Pancreas (tissue), 10 donors: ENCODE measurements at places on chromosomes 3 and 15.
A peak's percentile ranks its signal among the peaks of the same experiment; 100 is the strongest.

DNA sequence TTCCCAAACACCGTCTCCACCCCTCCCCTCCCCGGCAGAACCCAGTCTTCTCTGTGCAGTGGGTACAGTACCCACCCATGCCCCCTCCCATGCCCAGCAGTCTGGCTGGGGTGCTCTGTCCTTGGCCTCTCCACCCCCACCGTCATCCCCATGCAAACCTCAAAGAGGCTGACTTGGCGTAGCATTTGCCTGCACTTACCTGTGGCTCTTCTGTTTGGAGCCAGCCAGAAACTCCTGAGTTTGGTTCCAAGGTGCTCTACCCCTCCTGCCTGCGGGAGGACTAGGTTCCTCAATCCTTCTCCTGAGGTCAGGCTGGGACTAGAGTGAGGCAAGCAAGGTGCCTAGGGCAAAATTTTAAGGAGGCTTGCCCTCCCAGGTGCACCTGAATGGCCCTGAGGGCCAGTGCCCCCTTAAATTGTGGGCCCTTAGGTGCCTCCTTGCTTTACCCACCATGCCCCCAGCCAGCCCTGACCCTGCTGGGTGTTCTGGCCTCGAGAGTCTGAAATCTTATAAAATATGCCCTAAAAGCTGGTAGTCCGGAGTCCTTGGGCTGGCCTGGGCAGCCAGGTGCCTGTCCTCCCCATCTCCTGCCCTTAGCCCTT, 47.1 kb upstream of the C15orf39 start:
- no peak for DNase-seq

GRCh38 chr15:70486451-70487386, 276.6 kb downstream of the UACA start:
- DNase-seq: no peak

- no peak for DNase-seq
Observed at GRCh38 chr3:171088496-171088895, 62.0 kb upstream of the SLC2A2 start.

DNA sequence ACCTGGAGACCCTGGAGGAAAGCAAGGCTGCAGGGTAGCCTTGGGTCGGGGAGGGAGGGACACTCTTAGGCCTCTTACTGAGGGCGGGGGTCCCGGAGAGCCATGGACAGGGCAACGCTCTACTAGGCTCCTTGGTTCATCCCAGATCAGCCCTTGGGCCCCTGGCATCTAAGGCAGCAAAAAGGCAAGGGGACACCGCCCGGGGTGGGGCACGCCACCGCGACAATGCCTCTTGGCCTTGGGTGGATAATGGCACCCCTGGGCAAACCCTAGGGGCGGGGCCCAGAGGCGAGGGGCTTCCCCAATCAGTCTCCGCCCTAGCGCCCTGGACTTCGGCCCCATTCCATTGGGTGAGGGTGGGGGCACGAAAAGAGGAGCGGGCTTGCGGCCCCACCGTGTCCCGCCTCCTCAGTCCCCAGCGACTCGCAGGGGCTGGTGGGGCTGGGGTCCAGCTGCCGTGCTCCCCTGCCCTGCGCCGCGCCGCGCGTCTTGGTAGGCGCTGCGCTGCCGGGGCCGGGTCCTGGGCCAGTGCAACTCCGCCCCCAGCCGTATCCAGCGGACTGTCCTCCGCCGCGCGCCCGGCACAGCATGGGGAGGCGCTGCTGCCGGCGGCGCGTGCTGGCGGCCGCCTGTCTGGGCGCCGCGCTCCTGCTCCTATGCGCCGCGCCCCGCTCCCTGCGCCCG, at the start of gene CHST13:
TSS of gene CHST13 (plus strand) at position 411 of the 684 bp plus-strand sequence. CDS start at position 589, 178 bp downstream.
- peak; percentile 55 for DNase-seq

- no peak for DNase-seq
Observed at GRCh38 chr3:151084893-151085226, 604 bp upstream of the MED12L start.

DNA sequence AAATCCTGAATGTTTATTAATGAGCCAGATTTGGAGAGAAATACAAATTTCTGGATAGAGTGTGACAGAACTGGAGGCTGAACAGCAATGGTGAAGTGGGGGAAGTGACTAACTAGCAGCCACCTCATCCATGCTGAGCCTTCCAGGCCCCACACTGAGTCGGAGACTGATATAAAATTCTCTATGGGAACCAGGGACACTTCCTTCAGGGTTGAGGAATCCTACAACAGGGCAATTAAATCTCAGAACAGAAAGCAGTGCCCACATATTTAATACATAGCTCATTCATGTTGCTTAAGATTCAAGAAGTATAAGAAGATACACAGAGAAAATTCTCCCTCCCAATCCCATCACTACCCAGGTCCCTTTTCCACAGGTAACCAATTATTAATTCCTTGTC, 49.3 kb downstream of the HACD2 start:
- no peak for DNase-seq

DNA sequence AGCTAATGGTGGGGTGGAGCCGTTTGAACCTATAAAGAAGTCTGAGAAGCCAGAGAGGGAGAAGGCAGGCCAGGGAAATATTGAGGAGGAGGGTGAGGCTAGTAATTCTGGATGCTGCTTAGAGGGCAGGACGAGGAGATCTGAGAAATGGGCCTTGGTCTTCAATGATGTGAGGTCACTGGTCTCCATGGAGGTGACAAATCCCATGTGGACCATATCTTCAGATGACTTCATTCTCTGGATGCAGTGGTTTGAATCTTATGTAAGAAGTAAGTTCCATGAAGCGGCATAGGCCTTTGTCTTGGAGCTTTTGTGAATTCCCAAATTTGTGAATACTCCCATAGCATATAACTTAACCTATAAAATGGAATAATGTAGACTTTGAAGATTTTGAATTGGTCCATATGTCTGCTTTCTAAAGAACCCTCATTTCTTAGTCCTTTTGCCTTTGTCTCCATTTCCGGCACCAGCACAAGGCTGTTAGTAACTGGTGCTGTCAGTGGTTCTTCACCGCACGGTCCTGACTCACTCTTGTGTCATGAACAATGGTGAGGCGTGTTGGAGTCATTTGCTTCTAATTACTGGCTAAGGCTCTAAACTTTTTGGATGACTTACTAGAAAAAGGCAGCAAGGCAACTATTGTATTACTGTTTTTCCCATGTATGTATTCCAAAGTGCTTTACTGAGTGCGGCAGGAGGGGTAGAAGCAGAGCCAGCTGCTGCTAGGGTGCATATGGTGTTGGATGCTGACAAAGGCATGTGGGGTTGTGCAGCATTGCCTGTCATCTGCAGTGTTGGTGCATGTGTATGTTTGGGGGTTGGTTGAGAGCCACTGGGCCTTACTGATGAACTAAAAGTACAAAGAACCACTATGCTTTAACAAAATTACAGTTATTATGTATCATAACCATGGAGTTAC, 279.3 kb upstream of the C2CD4B start:
- no peak for DNase-seq

GRCh38 chr3:37386627-37387230, 212.3 kb upstream of the LRRFIP2 start:
- DNase-seq: no peak

DNA sequence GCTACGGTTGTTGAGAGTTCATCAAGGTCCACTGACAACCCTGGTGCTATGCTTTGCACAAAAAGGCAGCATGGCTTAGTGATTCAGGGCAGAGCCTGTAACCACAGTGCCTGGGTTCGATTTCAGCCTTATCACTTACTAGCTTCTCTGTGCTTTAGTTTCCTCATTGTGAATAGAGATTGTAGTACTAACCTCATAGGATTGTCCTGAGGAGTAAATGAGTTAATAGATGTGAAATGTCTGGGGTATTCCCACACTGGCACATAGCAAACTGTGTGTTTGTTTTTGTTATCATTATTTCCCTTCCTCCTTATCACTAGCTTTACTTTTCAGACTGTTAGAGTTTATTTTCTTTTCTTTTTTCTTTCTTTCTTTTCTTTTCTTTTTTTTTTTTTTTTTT, 16.3 kb downstream of the CRTAP start:
- DNase-seq: no peak

DNA sequence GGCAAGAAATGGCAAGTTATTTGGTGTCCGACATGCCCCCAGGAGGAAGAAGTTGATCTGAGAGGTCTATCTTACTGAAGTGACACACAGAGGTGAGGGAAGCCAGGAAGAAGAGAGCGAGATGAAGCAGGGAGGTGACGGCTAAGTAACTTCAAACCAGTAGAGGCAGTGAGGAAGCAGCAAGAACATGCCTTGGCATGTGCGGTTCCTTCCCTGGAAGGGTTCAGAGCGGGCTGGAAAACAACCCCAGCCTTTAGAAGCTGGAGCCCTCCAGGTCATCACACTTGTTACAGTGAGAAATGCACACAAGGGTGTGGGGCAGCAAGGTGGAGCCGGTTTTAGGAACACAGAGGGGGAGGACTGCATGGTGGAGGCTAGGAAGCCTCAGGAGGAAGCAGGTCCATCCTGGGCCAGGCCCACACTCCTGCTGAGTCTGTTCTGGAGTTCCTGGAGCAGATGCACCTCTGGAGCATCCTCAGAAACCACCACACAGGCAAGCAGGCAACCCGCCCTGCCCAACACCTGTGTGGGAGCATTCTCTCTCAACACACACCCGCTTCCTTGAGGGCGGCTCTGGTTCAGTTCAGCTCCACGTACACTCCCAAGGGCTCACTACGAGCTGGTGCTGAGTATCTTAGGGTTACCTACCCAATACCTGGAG, 47.1 kb downstream of the POC1A start:
- no peak for DNase-seq

GRCh38 chr15:40427188-40427587, 13.6 kb upstream of the BAHD1 start:
- no peak for DNase-seq

- peak; percentile 52 for DNase-seq
Observed at GRCh38 chr3:169264711-169265110, 398.8 kb downstream of the MECOM start.

DNA sequence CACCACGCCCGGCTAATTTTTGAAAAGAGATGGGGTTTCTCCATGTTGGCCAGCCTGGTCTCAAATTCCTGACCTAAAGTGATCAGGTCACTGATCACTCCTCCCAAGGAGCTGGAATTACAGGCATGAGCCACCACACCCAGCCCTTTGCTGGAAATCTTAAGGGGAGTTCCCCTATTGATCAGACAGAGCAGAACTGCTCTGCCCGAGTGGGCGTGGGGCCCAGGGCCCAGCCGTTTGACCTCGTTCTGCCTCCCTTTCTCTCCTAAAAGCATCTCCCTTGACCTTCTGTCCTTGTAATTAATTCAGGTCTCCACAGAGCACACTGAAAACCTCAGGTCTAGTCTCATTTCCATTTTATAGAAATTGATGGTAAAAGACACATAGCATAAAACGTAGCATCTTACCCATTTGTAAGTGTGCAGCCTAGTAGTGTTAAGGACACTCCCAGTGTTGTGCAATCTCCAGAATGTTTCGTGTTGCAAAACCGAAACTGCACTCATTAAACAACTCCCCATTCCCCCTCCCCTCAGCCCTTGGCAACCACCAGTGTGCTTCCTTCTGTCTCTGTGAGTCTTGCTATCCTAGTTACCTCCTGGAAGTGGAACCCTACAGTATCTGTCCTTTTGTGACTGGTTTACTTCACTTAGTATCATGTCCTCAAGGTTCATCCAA, 89.3 kb downstream of the SLCO3A1 start:
- peak; percentile 59 for DNase-seq

- no peak for DNase-seq
Observed at GRCh38 chr15:68994149-68994548, 20.3 kb upstream of the NOX5 start.

- DNase-seq: no peak
Observed at GRCh38 chr3:183354325-183354831, 74.0 kb downstream of the MCF2L2 start.

- no peak for DNase-seq
Observed at GRCh38 chr3:15815696-15816095, 17.9 kb upstream of the ANKRD28 start.

DNA sequence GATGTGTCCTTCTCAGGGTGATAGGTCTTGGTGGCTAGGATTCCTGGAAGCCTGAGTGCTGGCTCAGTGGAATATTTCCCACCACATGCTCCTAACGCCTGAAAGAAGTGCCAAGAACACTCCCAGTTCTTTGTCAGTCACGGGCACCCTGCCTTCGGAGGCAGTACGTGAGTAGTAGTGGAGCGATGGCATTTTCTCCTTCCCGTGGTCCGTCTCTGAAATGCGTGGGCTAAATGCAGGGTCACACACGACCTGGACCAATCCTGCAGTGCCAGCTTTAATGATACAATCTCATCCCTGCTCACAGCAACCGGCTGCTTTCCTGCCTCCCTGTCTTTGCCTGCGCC, 14.5 kb downstream of the H1-8 start:
- DNase-seq: no peak

DNA sequence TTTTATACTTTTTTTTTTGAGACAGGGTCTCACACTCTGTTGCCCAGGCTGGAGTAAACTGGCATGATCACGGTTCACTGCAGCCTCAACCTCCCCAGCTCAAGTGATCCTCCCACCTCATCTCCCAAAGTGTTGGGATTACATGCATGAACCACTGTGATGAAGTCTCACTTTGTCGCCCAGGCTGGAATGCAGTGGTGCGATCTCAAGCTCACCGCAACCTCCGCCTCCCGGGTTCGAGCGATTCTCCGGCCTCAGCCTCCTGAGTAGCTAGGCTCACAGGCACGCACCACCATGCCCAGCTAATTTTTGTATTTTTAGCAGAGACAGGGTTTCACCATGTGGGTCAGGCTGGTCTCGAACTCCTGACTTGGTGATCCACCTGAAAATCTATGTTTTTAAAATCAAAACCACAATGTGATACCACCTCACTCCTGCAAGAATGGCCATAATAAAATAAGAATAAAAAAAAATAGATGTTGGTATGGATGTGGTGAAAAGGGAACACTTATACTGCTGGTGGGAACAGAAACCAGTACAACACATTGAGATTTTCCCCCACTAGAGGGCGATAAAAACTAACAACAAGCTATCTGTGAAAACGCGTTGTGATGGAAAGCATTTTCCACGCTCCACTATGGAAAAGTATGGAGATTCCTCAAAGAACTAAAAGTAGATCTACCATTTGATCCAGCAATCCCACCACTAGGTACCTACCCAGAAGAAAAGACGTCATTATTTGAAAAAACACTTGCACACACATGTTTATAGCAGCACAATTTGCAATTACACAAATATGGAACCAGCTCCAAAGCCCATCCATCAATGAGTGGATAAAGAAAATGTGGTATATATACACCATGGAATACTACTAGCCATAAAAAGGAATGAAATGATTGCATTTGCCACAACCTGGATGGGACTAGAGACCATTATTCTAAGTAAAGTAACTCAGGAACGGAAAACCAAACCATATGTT, 26.8 kb upstream of the OCA2 start:
- no peak for DNase-seq

DNA sequence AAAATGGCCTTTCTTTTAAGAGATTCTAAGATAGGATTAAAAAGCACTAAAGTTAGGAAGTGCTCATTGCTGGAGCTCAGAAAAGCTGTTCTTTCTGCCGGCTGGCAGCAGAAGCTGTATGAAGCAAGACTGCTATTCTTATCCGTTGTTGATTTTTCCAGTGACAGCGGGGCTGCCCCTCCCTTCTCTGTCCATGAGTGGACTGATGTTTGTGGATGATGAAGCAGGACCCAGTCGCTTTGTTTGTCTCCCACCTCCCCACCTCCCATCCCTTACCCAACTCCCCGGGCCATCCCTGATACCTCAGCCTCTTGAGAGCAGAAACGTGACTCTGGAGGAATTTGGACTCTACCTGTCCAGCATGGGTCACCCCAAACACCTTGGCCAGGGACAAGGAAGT, 10.3 kb upstream of the MUSTN1 start:
- no peak for DNase-seq
